ENCODE measurements at places on chromosomes 11 and 22. TPM values are rescaled to one million over a fixed set of nuclear protein-coding genes. Genes with fewer than 3 reads are reported as not detected.
A peak's percentile ranks its signal among the peaks of the same experiment; 100 is the strongest.

Gene PKNOX2
- total RNA-seq, result 1.3 TPM

DNA sequence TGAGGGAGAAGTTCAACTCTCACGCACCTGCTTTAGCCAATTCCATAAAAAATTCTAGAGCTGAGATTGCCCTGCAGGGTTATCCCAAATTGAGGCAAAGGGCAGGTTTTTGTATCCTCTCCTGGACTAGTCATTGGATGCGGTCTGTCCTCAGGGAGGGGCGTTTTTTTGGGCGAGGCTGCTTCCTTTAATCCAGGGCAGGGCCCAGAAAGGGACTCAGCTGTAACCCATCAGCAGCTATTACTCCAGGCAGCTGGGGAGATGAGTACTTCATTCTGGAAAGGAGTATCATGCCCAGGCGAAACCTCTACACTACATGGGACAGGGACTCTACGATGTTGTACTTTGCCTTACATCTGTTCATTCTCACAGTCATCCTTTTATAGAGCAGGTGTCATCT, 103.3 kb downstream of the SCN3B start:
- no peak overlapping the region for H3K27ac ChIP-seq
- no peak for DNase-seq
- H3K4me1 ChIP-seq, result no peaks in the 10 kb centered on the region
- H3K27me3 ChIP-seq, result no peaks in the 10 kb centered on the region
- H3K4me3 ChIP-seq, result no peak overlapping the region

DNA sequence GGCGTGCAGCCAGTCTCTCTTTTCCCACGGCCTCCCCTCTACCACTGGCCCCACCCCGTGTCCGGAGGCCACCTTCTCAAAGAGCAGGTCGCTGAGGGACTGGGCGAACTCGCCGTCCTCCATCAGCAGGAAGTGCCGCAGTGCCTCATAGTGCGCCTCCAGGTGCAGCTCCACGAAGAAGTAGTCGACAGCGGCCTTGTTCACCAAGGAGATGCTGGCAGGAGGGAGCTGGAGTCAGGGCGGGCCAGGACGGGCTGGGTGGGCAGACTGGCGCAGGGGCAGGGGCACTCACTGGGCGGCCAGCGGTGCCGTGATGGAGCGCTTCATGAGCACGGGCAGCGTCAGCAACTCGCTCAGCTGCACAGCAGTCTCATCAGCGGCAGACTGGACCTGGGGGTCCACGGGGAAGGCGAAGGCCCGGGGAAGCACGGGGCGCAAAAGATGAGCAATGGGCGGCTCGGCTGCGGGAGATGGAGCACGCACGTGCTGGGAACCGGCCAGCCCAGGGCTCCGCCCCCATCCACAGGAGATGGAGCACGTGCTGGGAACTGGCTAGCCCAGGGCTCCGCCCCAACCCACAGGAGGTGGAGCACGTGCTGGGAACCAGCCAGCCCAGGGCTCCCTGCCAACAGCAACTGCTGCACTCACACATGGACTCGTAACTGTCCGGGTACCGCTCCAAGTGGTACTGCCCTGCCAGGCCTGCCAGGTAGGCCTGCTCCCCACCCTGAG, 18.4 kb downstream of the SELENOO start:
- peak; percentile 98 for DNase-seq
- peaks cover 12% of the 10 kb centered on the region for H3K4me1 ChIP-seq
- H3K27me3 ChIP-seq, result no peaks in the 10 kb centered on the region
- no peak overlapping the region for H3K27ac ChIP-seq

DNA sequence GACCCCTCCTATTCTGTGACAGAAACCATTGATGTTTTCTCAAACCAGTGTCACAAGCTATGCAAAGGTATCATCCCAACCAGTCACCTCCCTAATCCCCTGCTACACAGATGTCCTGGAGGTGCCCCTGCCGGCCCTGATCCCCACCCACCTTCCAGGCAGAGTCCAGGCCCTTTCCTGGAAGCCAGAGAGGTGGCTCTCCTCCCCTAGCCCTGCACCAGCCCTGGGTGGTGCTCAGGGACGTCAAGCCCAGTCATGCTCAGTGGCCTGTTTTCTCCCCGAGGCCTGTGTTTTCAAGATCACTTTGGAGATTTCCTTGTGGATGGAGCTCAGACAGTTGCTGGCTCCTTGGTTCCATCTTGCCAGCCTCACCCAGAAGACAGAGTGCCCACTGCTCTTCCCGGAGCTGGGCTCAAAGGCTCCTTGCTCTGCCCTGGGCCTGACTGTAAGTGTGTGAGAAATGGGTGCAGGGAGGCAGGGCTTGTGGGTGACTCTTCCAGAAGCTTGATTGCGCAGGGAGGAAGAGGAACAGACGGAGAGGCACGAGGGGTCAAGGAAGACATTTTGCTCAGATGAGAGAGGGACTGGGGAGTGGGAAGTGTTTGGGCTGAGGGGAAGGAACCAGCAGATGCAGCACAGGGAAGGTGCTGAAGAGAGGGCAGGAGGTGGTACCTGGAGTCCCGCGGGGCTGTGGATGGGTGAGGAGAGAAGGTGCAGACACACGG, 11.3 kb downstream of the P2RY6 start:
- DNase-seq, result no peak
- H3K4me1 ChIP-seq, result peaks cover 11% of the 10 kb centered on the region
- H3K36me3 ChIP-seq, result no peaks in the 10 kb centered on the region
- no peak overlapping the region for H3K4me3 ChIP-seq
- no peaks in the 10 kb centered on the region for H3K27me3 ChIP-seq

Gene CHRM1
- 4.3 TPM for total RNA-seq

DNA sequence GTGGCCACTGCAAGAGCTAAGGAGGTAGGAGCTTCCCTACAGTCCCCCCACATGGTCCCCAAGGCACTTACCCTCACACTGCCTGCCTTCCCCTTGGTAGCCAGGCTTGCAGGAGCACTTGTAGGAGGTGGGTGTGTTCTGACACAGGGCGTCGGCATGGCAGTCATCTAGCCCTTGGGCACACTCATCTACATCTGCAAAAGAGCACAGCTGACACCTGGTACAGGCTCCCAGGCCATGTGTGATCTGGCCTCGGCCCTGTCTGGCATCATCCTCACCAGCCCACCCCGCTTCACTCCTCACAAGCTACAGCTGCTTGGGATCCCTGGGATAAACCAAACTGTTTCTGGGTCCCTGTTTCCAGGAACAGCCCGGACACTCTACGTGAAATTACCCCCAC, 1.8 kb downstream of the SCUBE2 start:
- no peaks in the 10 kb centered on the region for H3K36me3 ChIP-seq
- peaks cover 28% of the 10 kb centered on the region for H3K27me3 ChIP-seq
- H3K27ac ChIP-seq, result no peak overlapping the region
- peaks cover 31% of the 10 kb centered on the region for H3K4me1 ChIP-seq

Gene MTMR3
- 78.2 TPM for total RNA-seq

DNA sequence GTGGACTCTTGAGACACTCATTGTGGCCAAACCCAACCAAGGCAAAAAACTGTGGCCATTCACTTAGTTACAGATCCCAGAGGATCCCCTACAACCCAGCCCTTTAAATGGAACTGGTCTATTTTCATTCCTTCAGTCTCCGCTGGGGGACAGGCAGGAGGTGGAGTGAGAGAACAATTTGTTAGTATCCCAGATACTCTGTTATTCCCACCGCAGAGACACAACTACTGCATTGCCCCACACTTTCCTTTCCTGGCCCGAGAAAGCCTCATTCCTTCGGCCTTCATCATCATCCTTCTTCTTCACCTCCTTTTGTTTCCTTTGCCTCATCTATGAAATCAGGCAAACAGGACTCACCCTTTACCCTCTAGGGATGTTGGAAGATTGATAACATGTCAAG, 191.1 kb downstream of the NTM start:
- H3K4me1 ChIP-seq, result no peaks in the 10 kb centered on the region
- DNase-seq, result no peak
- no peak overlapping the region for H3K4me3 ChIP-seq

GRCh38 chr22:39144101-39144767, 8.2 kb downstream of the CBX7 start:
- H3K4me3 ChIP-seq, result peak overlapping the region; percentile 70
- H3K27me3 ChIP-seq, result no peaks in the 10 kb centered on the region
- peak overlapping the region; percentile 88 for H3K27ac ChIP-seq
- DNase-seq, result peak; percentile 81

DNA sequence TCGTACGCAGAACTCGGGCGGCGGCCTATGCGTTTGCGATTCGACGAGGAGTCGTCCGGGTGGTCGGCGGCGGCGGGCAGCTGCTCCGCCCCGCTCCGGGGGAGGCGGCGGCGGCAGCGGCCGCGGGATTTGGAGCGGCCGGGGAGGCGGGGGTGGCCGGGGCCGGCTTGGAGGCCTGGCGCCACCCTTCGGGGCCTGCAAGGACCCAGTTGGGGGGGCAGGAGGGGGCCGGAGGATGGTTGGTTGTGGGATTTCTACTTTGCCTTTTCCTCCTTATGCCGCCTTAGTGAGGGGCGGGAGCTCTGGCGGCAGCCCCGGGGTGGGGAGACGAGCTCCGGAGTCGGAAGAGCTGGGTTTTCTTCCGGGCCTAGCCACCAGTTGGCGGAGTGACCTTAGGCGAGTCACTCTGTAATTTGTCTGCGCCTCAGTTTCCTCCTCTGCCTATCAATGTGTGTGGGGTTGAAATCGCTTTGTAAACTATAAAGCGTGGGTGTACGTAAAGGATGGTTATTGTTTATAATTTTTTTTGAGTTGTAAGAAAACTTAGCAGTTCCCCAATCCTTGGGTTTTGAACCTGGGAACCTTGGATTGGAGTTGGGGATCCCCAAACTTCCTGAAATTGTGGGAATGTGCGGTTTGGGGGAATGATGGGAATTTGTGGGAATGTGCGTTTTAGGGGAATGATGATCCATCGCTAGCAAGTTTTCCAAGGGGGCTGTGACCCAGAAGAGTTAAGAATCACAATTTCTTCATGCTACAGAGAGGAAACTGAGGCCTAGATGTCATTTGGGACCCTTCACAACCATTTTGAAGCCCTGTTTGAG, 679 bp downstream of the TUG1 start:
- H3K27me3 ChIP-seq, result no peaks in the 10 kb centered on the region
- peak; percentile 76 for DNase-seq
- peaks cover 27% of the 10 kb centered on the region for H3K36me3 ChIP-seq
- H3K4me3 ChIP-seq, result peak overlapping the region; percentile 82
- H3K27ac ChIP-seq, result peak overlapping the region; percentile 88

Gene SYNGR1
- 2.6 TPM for total RNA-seq

GRCh38 chr11:64529559-64530520, 61.2 kb upstream of the SLC22A12 start:
- H3K4me3 ChIP-seq, result no peak overlapping the region
- H3K36me3 ChIP-seq, result no peaks in the 10 kb centered on the region
- no peak overlapping the region for H3K27ac ChIP-seq
- H3K27me3 ChIP-seq, result no peaks in the 10 kb centered on the region

- no peaks in the 10 kb centered on the region for H3K27me3 ChIP-seq
- H3K4me3 ChIP-seq, result no peak overlapping the region
- H3K4me1 ChIP-seq, result peaks cover 28% of the 10 kb centered on the region
- H3K27ac ChIP-seq, result no peak overlapping the region
- H3K36me3 ChIP-seq, result peaks cover 44% of the 10 kb centered on the region
- no peak for DNase-seq
Observed at GRCh38 chr11:78564490-78565467, 9.9 kb downstream of the NARS2 start.

GRCh38 chr11:26762089-26762488, 40.2 kb upstream of the SLC5A12 start:
- no peak overlapping the region for H3K27ac ChIP-seq
- no peak for DNase-seq
- H3K36me3 ChIP-seq, result no peaks in the 10 kb centered on the region
- H3K4me1 ChIP-seq, result no peaks in the 10 kb centered on the region

- no peak overlapping the region for H3K27ac ChIP-seq
- no peak for DNase-seq
- peaks cover 8% of the 10 kb centered on the region for H3K36me3 ChIP-seq
- peaks cover 7% of the 10 kb centered on the region for H3K4me1 ChIP-seq
- no peaks in the 10 kb centered on the region for H3K27me3 ChIP-seq
Observed at GRCh38 chr11:76115555-76115954, 90.7 kb downstream of the WNT11 start.

Gene FIBIN
- 4.1 TPM for total RNA-seq

Gene MRGPRE
- total RNA-seq, result not detected

All from stomach (tissue), 19 donors.